ENCODE measurements at places on chromosomes 12 and 14. TPM values are rescaled to one million over a fixed set of nuclear protein-coding genes. Genes with fewer than 3 reads are reported as not detected.

PTGDR gene
- not detected for total RNA-seq

SYNDIG1L gene
- not detected for total RNA-seq

GALC gene
- 13.2 TPM for total RNA-seq

CBLN3 gene
- 1.5 TPM for total RNA-seq

SERPINA9 gene
- 0.13 TPM for total RNA-seq

HSPB8 gene
- 15.1 TPM for total RNA-seq

MGP gene
- total RNA-seq = not detected

DTD2 gene
- total RNA-seq = 19.8 TPM

LRRC10 gene
- not detected for total RNA-seq

ADAM21 gene
- not detected for total RNA-seq

LRP10 gene
- total RNA-seq = 77.3 TPM

PLXNC1 gene
- total RNA-seq = 0.07 TPM

RNU4-1 gene
- not detected for total RNA-seq

HNF1A gene
- total RNA-seq = 5.9 TPM

CD9 gene
- total RNA-seq = 259 TPM

CNTN1 gene
- 64.7 TPM for total RNA-seq

AMIGO2 gene
- total RNA-seq = 163 TPM

SAMD15 gene
- 2.3 TPM for total RNA-seq

MYO1H gene
- not detected for total RNA-seq

PCK2 gene
- 19.7 TPM for total RNA-seq

ERP27 gene
- total RNA-seq = not detected

ST8SIA1 gene
- 0.11 TPM for total RNA-seq

NGB gene
- not detected for total RNA-seq

ITGA7 gene
- 1.4 TPM for total RNA-seq

GLI1 gene
- total RNA-seq = 13.8 TPM

TRIM9 gene
- 10.1 TPM for total RNA-seq

CCDC88C gene
- total RNA-seq = 7.1 TPM

TAS2R43 gene
- not detected for total RNA-seq

PPM1H gene
- 8.2 TPM for total RNA-seq

DBX2 gene
- total RNA-seq = not detected

TRMT5 gene
- total RNA-seq = 19.3 TPM

EXOC3L4 gene
- 1.5 TPM for total RNA-seq

NUAK1 gene
- 13.3 TPM for total RNA-seq

CPNE6 gene
- not detected for total RNA-seq

NFE2 gene
- total RNA-seq = 0.20 TPM

GPR137C gene
- total RNA-seq = not detected

PRB2 gene
- not detected for total RNA-seq

CRACR2A gene
- total RNA-seq = 1.8 TPM

OAS2 gene
- 0.25 TPM for total RNA-seq

LRRIQ1 gene
- 1.3 TPM for total RNA-seq

B4GALNT3 gene
- total RNA-seq = 1.0 TPM

VRTN gene
- total RNA-seq = not detected

SLC5A8 gene
- total RNA-seq = not detected
